ENCODE measurements at places on chromosomes 1 and 21. TPM values are rescaled to one million over a fixed set of nuclear protein-coding genes. Genes with fewer than 3 reads are reported as not detected.

The ZNF593OS gene
- not detected for total RNA-seq

- no peak overlapping the region for H3K27ac ChIP-seq
- H3K36me3 ChIP-seq, result no peaks in the 10 kb centered on the region
- peaks cover 8% of the 10 kb centered on the region for H3K27me3 ChIP-seq
- no peak overlapping the region for H3K4me3 ChIP-seq
- DNase-seq, result no peak
These were observed 50.9 kb upstream of the AJAP1 start for GRCh38 chr1:4603295-4604110.

- no peak overlapping the region for H3K4me3 ChIP-seq
- DNase-seq, result no peak
- peaks cover 14% of the 10 kb centered on the region for H3K36me3 ChIP-seq
- no peak overlapping the region for H3K27ac ChIP-seq
These were observed 68.9 kb downstream of the CAMTA1 start for GRCh38 chr1:6854166-6854565.

GRCh38 chr1:81439046-81439823 lies 361.5 kb upstream of the ADGRL2 start:
- H3K27me3 ChIP-seq, result no peaks in the 10 kb centered on the region
- no peaks in the 10 kb centered on the region for H3K36me3 ChIP-seq
- H3K4me3 ChIP-seq, result no peak overlapping the region
- DNase-seq, result no peak
- H3K27ac ChIP-seq, result no peak overlapping the region
- H3K4me1 ChIP-seq, result no peaks in the 10 kb centered on the region

DNA sequence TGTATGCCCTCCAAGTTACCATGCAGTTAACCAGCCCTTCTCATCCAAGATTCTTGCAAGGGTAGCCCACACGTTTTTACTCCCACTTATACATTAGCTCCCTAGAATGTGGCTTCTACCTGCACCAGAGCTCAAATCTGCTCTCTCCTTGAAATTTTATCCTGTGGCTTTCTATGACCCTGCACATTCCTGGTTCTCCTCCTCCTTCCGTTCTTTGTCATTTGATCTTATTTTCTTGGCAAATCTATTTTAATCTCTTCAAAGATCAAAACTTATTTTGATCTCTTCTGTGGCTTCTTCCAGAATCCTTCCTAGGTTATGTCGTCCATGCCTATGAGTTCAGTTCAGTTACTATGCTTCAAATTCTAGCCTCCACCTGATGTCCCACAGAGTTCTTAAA lies 115.6 kb upstream of the GUCA2B start:
- no peaks in the 10 kb centered on the region for H3K36me3 ChIP-seq
- H3K27ac ChIP-seq, result no peak overlapping the region

The HAO2 gene
- not detected for total RNA-seq

GRCh38 chr1:146031476-146031875 lies 9.9 kb upstream of the HJV start:
- no peak for DNase-seq
- no peak overlapping the region for H3K4me3 ChIP-seq
- no peaks in the 10 kb centered on the region for H3K36me3 ChIP-seq

The KPRP gene
- not detected for total RNA-seq

DNA sequence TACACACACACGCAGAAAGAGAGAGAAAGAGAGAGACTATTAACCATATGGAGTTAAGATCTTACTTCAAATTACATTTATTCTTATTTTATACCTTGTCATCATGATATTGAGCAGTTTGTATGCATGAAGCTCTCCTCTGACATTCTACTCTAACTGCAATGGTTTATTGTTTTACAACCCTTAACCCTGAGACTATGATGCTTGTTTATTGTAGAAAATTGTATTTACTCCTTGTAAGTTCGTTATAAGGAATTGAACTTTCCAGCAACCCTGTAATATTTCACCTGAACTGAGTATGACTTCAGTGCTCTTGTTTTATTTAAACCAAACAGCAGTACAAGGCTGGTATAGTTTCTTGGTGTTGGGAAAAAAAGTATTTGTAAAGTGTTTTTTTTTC lies 18.6 kb upstream of the PTPRF start:
- peaks cover 10% of the 10 kb centered on the region for H3K4me1 ChIP-seq
- no peak overlapping the region for H3K4me3 ChIP-seq
- H3K27ac ChIP-seq, result no peak overlapping the region

DNA sequence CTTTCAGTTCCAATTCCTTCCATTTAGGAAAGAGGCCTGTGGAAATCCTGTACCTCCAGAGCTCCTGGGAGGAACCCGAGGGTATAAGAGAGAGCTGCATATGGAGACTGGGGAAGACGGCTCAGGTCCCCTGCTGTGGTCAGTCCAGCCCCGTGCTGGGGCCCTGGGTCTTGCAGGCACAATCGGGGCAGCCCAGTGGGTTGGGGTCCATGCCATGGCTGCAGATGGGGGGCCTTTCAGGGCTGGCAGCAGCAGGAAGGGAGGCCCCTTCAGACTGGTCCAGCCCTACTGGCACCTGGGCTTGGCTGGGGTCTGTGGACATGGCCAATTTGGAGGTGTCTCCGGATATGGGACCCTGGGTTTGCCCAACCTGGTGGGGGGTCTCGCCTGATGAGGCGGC lies 18.2 kb downstream of the HTR6 start:
- H3K27ac ChIP-seq, result no peak overlapping the region
- H3K36me3 ChIP-seq, result peaks cover 8% of the 10 kb centered on the region
- no peak for DNase-seq
- no peak overlapping the region for H3K4me3 ChIP-seq
- no peaks in the 10 kb centered on the region for H3K27me3 ChIP-seq

DNA sequence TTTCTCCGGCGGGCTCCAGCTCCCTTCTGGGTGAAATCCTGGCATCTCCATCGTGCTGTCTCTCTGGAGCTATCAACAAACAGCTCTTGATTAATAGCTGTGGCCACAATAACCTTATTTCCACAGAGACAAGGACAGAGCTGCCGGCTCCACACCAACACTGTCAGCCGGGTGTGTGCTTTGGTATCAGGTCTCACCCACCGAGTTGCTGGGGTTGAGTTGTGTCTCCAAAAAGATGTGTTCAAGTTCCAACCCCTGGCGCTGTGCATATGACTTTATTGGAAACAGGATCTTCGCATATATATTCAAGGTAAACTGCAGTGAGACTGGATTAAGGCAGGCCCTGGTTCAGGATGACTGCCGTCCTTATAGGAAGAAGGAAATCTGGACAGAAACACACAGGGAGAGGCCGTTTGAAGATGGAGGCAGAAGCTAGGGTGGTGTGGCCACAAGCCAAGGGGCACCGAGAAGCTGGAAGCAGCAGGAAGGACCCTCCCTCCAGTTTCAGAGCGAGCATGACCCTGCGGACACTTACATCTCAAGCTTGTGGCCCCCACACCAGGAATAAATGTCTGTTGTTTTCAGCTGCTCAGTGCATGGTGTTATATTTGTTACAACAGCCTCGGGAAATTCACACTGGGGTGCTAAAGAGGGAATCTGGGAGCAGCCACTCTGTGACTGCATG lies 88.4 kb upstream of the TMPRSS2 start:
- H3K4me1 ChIP-seq, result no peaks in the 10 kb centered on the region
- DNase-seq, result no peak
- H3K4me3 ChIP-seq, result no peak overlapping the region
- no peak overlapping the region for H3K27ac ChIP-seq
- no peaks in the 10 kb centered on the region for H3K36me3 ChIP-seq

- H3K27me3 ChIP-seq, result no peaks in the 10 kb centered on the region
- peak overlapping the region; percentile 63 for H3K4me3 ChIP-seq
- DNase-seq, result peak; percentile 70
- peaks cover 74% of the 10 kb centered on the region for H3K36me3 ChIP-seq
- peak overlapping the region; percentile 92 for H3K27ac ChIP-seq
These were observed 26.5 kb downstream of the CD247 start for GRCh38 chr1:167491586-167492461.

DNA sequence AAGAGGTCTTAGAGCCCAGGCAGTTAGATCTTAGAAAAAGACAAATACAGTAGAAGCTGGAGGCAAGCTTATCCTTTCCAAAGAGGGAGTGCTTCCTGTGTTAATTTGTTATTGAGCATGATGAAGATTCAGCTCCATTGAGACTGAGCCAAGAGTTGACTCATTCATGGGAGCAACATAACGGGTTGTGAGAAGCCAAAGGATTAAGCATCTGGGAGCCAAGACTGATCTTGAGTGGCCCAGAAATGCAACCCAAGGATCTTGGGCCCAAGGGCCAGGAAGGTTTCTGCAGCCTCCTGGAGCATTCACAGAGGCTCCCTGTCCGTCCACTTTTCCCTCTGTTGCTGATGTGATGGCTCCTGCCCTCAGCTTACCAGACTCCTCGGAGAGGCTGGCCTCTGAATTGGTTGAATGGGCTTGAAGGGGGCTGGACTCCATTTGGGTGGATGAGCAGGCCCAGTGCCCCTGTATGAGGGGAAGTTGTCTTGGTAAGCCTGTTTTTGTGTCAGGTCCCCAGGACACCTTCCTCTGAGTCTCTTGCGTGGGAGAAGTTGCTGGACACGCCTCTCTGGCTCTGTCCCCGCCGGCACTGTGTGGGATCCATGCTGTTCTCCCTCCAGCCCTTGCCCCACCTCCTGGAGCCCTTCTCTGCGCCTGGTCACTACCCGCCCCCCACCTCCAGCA lies 42.4 kb downstream of the PDE9A start:
- H3K36me3 ChIP-seq, result no peaks in the 10 kb centered on the region
- no peak overlapping the region for H3K4me3 ChIP-seq
- no peaks in the 10 kb centered on the region for H3K27me3 ChIP-seq
- no peaks in the 10 kb centered on the region for H3K4me1 ChIP-seq
- DNase-seq, result no peak

- no peak overlapping the region for H3K4me3 ChIP-seq
- no peak for DNase-seq
- no peak overlapping the region for H3K27ac ChIP-seq
- peaks cover under 1% of the 10 kb centered on the region for H3K36me3 ChIP-seq
- peaks cover 6% of the 10 kb centered on the region for H3K27me3 ChIP-seq
These were observed 516.6 kb downstream of the PTPRC start for GRCh38 chr1:199155166-199156019.

GRCh38 chr1:86868477-86868876 lies 45.4 kb downstream of the SELENOF start:
- DNase-seq, result no peak
- H3K27me3 ChIP-seq, result no peaks in the 10 kb centered on the region
- H3K36me3 ChIP-seq, result peaks cover 18% of the 10 kb centered on the region
- no peak overlapping the region for H3K4me3 ChIP-seq
- H3K4me1 ChIP-seq, result peaks cover 9% of the 10 kb centered on the region

- DNase-seq, result no peak
- peaks cover 25% of the 10 kb centered on the region for H3K4me1 ChIP-seq
- H3K27ac ChIP-seq, result no peak overlapping the region
- H3K27me3 ChIP-seq, result peaks cover 54% of the 10 kb centered on the region
- H3K36me3 ChIP-seq, result peaks cover 4% of the 10 kb centered on the region
- no peak overlapping the region for H3K4me3 ChIP-seq
These were observed 83.2 kb upstream of the RHOU start for GRCh38 chr1:228652116-228652515.

- no peak overlapping the region for H3K27ac ChIP-seq
- peaks cover 35% of the 10 kb centered on the region for H3K36me3 ChIP-seq
- H3K4me1 ChIP-seq, result peaks cover 13% of the 10 kb centered on the region
- DNase-seq, result no peak
- no peaks in the 10 kb centered on the region for H3K27me3 ChIP-seq
These were observed 45.0 kb downstream of the DUSP10 start for GRCh38 chr1:221696718-221697461.

All from activated CD4-positive, alpha-beta T cell treated with anti-CD3 and anti-CD28 coated beads, Interleukin-2, amount 10 ng/mL, durations not matched to agents 7 days and 5 days (primary cell).